ENCODE measurements at places on chromosomes 2 and 18.

- no peak for DNase-seq
Observed at GRCh38 chr2:237118561-237119155, 33.0 kb downstream of the COPS8 start.

- no peak for DNase-seq
Observed at GRCh38 chr2:215843579-215843978, 169.8 kb downstream of the MREG start.

- DNase-seq: no peak
Observed at GRCh38 chr2:46181306-46181705, 115.9 kb upstream of the EPAS1 start.

DNA sequence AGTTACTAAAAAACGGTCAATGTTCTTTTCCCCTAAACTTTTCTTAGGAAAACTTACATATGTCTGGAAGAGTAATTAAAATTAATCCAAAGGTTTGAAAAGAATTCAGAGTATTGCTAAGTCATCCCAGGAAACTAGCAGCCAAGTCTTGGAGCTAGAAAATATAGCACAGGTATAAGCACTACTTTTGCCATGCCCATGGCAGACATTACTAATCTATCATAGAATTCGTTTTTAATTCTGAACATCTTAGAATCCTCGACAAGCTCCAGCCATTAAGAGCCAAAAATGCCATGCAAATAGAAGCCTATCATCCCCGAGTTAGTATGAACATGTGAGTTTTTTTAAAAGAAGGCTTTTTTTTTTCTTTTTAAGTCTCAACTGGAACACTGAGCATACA is 395.0 kb downstream of the ZEB2 start:
- DNase-seq: no peak

- no peak for DNase-seq
Observed at GRCh38 chr2:167127135-167127534, 238.9 kb downstream of the XIRP2 start.

- no peak for DNase-seq
Observed at GRCh38 chr18:48358868-48359267, 50.3 kb downstream of the ZBTB7C start.

GRCh38 chr2:11945139-11946126 is 199.0 kb downstream of the LPIN1 start:
- no peak for DNase-seq

DNA sequence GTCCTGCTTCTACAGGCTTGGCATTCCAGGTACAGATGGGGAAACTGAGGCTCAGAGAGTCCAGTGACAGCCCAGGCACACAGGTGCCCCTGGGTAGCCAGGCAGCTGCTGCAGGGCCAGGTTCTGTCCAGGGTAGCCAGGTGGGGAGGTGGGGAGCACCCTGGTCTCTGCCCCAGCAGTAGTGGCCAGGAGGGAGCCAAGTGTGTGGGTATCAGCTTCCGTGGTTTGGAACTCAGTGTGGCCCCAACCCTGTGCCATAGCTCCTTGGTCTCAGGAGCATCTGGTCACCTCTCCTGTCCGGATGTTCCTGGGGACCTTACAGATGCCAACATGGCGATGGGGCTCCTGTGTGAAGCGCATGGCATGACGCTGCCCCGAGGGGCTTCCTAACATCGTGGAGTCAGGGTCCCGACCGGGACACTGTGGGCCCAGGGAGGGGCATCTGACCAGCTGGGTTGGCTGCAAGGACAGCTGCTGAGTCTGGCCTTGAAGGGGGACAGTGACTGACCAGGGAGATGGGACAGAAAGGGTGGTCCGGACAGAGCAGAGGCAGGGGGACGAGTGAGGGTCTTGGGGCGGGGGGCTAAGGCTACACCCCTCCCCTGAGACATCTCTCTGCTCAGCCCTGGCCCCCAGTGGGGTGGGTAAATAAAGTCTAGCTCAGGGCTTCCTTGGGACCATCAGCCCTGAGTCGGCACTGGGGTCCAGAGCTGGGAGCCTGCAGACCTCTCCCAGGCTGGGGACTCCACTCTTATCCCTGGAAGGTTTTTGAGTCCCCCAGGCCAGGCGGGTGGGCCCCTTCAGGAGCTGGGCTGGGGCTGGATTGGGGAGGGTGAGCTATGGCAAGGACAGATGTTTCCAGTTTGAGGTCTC is 76.0 kb upstream of the SMAD7 start:
- DNase-seq: no peak

- no peak for DNase-seq
Observed at GRCh38 chr2:218319813-218320365, 27.6 kb upstream of the TMBIM1 start.

DNA sequence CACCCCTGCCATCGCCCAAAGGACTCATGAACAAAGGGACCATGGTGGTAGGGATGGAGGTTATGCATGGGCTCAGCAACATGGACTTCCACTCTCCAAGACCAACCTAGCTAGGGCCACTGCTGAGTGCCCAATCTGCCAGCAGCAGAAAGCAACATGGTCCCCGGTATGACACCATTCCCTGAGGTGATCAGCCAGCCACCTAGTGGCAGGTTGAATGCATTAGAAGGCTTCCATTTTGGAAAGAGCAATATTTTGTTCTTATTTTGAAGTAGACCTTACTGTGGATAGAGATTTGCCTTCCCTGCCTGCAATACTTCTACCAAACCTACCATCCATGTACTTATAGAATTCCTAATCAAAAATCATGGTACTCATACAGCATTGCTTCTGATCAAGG is 99.8 kb downstream of the METTL4 start:
- no peak for DNase-seq

- no peak for DNase-seq
Observed at GRCh38 chr2:190121971-190122370, 59.4 kb upstream of the MSTN start.

GRCh38 chr2:41241325-41242000 is 789.6 kb upstream of the SLC8A1 start:
- DNase-seq: no peak

DNA sequence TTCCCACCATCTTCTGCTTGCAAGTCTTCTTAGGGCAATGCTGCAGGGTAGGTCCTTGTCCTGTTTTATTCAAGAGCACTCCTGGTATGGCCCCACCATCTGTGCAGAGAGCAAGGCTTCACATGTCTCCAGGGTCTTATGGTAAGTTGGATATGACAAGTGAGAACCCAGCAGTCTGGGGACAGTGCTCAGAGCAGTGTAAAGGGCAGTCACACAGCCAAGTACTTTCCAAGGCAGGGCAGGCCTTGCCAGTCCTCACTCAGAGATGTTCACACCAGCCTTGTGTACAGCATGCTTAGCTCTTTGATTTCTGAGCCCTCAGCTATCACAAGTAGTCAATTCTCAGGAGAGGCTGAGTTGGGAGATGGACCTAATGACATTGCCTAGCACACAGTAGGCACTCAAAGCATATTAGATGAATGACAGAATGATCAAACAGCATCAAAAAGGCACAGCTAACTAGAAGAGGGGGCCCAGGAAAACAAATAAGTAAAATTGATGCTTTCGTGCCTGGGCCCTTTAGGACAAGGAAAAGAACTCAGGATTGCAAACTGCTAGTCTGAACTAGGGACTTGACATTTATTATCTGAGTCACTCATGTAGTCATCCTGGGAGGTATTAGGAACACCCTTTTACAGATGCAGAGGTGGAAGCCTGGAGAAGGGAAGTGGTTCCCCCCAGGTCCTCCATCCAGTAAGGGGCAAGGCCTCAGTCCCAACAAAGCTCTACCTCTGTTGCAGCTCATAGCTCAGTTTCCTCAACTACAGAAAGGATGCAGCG is 86.7 kb upstream of the CTAGE1 start:
- no peak for DNase-seq

- no peak for DNase-seq
Observed at GRCh38 chr2:218655751-218656150, 3.7 kb downstream of the ZNF142 start.
